ENCODE measurements at places on chromosomes 11 and 22.

- no peak for DNase-seq
Observed at GRCh38 chr22:27790376-27791158, 11.0 kb downstream of the MN1 start.

DNA sequence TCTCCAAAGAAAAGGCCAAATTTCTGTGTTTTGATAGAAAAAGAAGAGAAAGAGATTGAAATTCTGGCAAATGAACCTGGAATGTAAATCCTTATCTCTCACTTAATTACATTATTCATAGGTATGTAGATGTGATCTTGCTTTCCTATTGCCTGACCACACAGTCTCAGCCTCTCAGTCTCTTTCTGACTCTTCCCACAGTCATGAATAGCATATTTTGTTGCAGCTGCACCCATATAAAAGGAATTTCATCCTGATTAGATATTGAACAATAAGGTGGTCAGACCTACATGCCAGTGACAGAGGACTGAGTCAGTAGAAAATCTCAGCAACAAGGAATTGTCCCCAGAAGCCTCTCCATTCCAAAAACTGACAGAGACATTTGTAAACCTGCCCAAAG is 62.9 kb upstream of the LRRC4C start:
- no peak for DNase-seq

- DNase-seq: no peak
Observed at GRCh38 chr11:78689585-78690153, 115.0 kb upstream of the NARS2 start.

DNA sequence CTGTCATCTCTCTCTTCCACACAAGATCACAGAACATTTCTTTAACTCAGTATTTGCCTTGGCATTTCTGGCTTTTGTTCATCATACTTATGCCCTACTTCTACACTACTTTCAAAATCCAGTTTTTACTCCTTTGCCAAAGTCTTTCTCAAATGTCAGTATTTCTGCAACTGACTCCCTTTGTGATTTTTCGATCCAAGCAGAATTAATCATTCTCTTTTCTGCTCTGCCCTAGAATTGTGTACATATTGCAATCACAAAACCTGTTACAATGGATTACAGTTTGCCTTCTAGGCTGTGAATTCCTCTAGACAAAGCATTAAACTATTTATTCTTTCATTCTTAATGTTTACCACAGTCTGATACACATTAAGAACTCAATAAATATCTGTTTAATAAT is 33.3 kb upstream of the GLYAT start:
- DNase-seq: no peak

- peak; percentile 50 for DNase-seq
Observed at GRCh38 chr22:17213976-17214375, 5.3 kb downstream of the ADA2 start.

DNA sequence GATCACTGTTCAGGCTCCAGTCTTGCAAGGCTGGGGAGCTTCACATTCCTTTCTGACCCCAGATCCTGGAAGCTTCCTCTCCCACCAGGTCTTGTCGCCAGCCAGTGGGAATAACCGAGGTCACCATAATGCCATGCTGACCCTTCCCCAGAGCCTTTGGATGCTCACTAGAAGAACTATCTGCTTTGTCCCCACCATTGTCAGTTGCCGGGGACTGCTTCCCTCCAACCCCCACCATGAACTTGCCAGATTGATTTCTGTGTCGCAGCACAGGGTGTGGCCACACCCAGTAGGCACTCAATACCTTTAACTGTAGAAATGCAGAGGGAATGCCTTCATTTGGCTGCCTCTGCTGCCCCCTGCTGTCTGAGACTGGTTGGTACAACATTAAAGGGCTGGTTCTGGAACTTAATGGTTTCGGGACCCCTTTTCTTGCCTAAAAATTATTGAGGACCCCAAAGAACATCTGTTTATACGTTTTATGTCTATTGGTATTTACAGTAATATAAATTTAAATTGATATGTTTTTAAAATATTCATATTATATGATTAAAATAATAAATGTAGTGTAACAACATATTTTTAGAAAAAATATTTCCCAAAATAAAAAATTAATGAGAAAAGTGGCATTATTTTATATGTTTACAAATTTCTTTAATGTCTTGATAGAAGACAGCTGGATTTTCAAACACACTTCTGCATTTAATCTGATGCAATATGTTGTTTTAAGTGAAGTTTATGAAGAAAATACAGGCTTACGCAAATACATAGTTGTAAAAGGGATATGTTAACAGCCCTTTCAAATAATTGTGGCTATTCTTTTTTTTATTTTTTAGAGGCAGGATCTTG is 6.7 kb upstream of the GDPD5 start:
- peak; percentile 63 for DNase-seq

DNA sequence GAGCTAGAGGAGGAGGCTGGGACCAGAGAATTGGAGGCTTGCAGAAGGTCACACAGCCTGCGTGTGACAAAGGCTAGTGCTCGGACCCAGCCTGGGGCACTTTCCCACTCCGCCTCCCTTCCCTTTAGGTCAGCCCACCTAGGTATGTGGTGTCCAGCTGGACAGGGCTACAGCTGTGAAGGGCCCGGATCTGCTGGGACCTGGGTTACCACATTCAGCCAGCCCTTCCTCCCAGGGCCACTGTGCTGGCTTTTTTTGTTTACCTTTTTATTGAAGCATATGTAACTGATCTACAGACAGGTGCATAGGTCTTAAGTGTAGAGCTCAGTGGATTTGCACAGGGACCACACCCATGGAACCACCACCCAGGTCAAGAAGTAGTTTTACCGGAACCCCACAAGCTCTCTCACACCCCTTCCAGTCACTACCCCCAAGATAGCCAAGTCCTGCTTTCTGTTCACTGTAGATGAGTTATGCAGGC is 8.7 kb downstream of the CAPN5 start:
- no peak for DNase-seq

All from NCI-H1092 (cell line).